WTC11 (cell line): ENCODE measurements at places on chromosomes 2 and 18.

GRCh38 chr2:151347906-151348305 lies 9.5 kb upstream of the TNFAIP6 start:
- DNase-seq, result no peak

DNA sequence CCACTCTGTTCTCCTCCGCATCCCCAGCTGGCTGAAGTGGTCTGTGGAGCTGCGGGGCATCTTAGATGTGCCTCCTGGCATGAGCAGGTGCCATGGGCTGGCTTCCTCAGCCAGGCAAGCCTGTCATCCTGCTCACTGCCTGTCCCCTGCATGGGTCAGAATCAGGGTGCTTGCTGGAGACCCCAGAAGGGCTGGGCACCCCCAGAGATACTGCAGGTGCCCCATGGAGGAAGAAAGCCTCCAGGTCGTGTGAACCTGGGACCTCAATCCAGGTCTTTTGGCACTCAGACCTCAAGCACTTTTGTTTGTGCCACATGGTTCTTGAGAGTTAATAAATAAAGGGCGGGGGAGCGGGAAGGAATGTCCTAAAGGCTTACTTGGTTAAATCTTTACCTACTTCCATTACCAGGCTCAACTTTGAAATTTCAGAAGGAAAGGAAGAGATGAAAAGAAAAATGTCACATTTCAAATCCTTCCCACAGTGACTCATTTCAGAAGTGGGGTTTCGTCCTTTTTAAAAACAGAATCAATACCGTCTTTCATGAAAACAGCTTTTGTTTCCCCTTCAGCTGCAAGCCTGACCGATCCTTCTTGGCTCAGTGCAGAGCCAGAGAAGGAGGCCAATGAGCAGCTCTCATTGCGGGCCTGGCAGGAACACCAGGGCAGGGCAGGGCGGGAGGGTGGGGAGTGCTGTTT lies 69.9 kb downstream of the RHOB start:
- DNase-seq, result no peak

DNA sequence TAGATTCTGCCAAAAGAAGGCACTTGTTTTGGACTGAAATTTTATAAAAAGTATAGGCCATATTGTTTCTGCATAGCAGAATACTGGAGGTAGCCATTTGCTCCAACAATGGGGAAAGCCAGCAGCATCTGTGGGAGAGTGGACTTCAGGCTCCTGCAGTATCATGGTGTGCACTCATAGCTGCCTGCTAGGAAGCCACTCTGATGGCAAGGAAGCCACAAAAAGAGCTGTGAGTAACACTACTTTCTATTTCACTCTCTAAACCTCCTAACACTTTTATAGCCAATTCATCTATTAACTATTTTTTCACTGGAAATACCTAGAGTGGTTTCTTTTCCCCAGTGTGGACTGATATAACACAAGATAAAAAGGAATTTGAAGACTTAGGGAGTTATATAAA lies 144.4 kb upstream of the KCNJ3 start:
- no peak for DNase-seq

DNA sequence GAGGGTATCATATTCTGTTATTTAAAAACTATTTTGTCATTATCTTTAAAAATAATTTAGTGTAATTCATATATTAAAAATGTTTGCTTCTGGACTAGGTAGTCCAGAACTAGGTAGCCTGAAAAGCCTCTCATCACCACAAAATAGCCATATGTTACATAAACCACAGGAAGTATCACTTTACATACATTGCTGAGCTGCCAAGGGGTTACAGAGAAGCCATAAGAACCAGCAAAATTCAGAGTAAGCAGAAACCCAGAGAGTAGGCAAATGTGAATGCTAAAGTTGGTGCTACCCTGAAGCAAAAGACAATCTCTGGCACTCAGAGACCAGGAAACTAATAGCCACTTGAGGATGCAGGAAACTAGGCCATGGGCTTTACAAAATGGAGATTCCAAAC lies 60.9 kb downstream of the LOXHD1 start:
- DNase-seq, result no peak

GRCh38 chr2:175008009-175008408 lies 2.8 kb upstream of the CHN1 start:
- DNase-seq, result no peak

GRCh38 chr2:178125125-178125524 lies 12.9 kb downstream of the RBM45 start:
- DNase-seq, result no peak
